ENCODE measurements at places on chromosomes 7 and 10.
A peak's percentile ranks its signal among the peaks of the same experiment; 100 is the strongest.

DNA sequence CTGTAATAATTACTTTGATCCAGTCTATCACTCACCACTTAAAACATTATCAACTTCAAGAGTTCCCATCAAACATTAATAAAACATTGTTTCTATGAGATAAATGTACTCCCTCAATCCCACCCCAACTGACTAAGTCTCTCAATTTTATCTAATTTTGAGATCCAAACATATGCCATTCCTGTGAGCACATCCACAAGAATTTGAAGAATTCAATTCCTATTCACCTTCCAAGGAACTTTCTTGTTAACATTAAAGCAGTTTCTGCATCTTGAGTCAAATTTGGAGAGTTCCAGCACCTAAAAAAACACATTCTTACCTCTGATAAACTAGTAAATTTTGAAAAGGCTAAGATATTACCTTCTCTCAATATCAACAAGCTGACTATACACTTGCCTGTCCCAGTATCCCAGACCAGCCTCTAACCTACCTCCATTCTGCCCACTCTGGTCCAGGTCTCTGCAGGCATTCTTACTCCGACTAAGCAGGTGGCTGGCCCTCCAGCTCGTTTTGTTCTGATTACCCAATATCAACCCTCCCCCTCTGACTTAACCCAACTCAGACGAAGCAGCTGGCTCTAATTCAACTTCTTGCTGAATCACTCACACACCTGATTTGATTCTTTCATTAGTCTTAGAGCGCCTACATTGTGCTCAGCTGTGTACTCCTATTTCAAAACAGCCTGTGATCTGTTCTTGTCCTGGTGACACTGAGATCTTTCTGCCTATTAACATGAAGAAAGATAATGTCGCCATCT is 275.2 kb downstream of the IPMK start:
- DNase-seq, result peak; percentile 27

GRCh38 chr7:105678811-105679495 is 97.7 kb upstream of the EFCAB10 start:
- DNase-seq, result no peak

DNA sequence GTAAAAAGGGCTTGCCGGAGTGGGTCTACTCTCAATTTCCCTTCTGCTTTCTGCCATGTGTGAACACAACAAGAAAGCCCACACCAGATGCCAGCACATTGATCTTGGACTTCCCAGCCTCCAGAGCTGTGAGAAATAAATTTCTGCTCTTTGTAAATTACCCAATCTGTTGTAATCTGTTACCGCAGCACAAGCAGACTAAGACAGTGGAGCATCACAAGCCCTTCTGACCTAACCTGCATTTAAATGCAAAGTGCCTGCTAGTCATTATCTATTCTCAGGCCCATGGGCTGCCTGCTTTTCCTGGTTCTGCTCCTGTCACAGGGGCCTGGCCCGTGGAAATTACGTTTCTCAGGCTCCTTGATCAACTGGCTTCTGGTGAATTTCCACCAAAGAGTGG is 199.3 kb upstream of the AUTS2 start:
- DNase-seq, result no peak

GRCh38 chr10:26571655-26572054 is 125.8 kb upstream of the PDSS1 start:
- DNase-seq, result no peak

DNA sequence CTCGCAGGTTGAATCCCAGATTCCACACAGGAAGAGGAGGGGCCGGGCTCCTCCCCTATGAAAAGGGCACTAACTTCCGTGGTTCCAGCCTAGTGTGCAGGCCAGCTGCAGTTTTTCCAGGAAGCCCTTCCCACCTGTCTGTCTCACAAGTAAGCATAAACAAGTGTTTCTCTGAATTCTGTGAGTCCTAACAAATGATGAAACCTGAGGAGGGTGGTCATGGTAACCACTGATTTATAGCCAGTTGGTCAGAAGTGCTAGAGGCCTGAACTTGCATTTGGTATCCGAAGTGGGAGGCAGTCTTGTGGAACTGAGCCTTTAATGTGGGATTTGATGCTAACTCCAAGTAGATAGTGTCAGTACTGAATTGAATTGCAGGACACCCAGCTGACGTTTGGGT is 54.7 kb upstream of the STEAP4 start:
- DNase-seq, result no peak

- DNase-seq, result peak; percentile 61
Observed at GRCh38 chr10:69800109-69800508, 1.6 kb upstream of the COL13A1 start.

DNA sequence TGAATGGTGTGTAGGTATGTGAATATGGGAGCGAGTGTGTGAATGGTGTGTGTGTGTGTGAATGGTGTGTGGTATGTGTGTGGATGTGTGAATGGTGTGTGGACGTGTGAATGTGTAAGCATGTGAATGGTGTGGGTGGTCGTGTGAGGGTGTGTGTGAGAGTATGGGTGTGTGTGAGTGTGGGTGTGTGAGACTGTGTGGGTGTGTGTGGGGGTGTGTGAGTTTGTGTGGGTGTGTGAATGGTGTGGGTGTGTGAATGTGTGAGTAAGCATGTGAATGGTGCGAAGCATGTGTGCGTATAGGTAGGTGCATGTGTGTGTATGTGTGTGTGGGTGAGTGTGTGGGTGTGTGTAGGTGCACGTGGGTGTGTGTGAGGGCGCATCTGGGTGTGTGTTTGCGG is 160.7 kb upstream of the COBL start:
- DNase-seq, result no peak
